Stimulated activated CD4-positive, alpha-beta T cell treated with anti-CD3 and anti-CD28 coated beads, Interleukin-1b, Interleukin-23, amount 100 ng/mL, for 1 hour (primary cell): ENCODE measurements at places on chromosomes 12 and 14.
A peak's percentile ranks its signal among the peaks of the same experiment; 100 is the strongest.

DNA sequence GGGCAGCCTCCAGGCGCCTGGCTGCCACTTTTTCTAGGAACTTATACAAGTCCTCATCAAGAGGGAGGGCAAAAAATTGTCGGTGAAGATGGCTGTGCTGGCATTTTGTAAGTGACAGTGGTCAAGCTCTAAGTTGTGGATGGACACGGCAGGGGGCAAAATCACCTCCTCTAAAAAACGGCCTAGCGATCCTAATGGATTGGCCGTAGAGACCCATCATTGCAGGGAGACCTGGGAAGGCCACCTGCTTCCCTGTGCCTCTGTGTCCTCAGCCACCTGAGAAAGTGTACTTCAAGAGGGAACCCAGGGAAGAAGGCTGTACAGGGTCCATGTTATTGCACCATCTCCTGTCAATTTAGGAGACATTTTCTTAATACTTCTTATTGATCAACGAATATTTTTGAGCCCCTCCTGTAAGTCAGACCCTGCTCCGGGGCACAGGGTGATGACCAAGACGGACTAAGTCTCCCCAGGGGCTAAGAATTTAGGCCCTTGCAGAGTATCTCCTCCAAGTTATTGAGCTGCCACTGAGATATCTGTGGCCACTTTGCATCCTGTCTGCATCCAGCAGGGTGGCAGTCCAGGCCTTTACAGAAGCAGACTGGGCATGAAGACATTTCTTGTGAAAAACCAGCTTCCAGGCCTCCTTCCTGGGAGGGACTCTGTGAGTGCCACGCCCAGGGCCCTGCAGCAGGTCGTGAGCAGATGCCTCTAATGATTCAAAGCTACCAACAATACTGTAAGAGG lies 40.5 kb downstream of the PSMA6 start:
- DNase-seq, result peak; percentile 17

GRCh38 chr12:13635709-13636108 lies 345.7 kb downstream of the GRIN2B start:
- no peak for DNase-seq

GRCh38 chr12:68269779-68270178 lies 16.4 kb upstream of the IL22 start:
- no peak for DNase-seq

- DNase-seq, result no peak
These were observed 76.3 kb upstream of the RIN3 start for GRCh38 chr14:92437309-92437708.

DNA sequence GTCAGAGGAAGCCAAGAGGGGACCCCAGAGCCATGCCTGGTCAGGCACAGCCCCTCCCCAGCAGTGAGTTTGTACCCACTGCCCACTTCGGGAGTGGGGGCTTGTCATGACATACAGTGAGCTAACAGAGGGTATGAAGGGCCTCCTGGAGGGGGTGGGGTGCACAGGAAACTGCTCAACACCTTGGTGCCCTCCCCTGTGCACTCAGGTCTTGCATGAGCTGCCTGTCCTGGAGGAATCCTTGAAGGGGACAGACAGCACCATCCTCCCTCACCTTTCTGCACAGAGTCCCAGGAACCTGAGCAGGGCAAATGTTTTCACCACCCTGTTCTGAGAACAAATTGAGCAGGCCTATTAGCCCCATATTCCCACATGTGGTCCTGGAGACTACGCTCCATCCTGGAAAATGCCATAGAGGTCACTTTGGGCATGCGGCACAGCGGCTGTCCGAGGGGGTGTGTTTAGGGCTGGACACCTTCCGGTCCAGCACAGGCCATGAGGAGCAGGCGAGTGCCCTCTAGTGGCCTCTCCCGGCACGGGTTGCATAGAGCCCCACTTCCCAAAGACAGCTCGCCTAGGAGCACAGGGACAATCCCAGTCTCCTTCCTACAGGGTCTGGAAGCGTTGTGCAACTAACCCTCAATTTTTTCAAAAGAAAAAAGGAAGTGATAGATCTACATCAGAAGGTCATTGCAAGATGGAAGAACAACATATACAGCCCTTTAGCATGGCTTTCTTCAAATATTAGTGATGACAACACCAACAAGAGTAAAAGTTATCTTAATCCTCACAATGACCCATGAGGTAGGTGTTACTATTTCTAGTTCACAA lies 31.9 kb upstream of the ZFP36L1 start:
- DNase-seq, result no peak

- DNase-seq, result no peak
These were observed 118.9 kb downstream of the STAB2 start for GRCh38 chr12:103705927-103706326.

DNA sequence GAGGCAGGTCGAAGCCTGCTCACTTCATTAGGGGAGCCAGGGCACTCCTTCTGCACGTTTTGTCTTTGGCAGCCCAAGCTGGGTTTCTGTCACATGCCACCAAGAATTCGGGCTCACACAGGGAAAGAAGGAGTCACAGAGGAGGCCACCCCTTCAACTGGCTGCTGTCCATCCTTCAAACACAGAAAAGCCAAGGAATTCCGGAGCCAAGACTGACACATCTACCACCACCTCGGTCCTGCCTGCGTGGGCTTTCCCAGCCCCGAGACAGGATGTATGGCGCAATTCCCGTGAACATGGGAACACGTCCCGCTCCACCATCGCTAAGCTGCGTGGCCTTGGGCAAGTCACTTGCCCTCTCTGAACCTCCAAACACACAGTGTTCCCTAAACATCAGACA lies 70.4 kb downstream of the NCOR2 start:
- no peak for DNase-seq

DNA sequence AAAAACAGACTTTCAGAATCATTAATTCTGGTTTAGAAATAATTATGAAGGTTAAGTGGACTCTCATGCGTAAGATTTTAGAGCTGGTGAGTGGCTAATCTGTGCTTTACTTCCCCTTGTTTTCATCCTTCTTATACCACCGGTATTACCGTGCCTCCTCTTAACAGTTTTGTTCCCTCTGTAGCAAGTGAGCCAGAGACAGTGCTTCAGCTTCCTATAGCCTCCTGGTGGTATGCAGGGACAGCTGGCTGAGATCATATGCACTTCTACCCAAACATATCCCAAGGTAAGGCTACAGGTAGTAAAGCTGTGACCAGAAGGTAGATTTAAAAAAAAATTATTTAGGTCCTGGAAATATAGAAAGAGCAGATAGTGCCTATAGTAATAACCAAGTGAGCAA lies 55.2 kb downstream of the PDE3A start:
- DNase-seq, result no peak

- DNase-seq, result no peak
These were observed 296.3 kb upstream of the PRKD1 start for GRCh38 chr14:30223966-30224365.

GRCh38 chr12:67720351-67720856 lies 71.9 kb downstream of the DYRK2 start:
- no peak for DNase-seq

DNA sequence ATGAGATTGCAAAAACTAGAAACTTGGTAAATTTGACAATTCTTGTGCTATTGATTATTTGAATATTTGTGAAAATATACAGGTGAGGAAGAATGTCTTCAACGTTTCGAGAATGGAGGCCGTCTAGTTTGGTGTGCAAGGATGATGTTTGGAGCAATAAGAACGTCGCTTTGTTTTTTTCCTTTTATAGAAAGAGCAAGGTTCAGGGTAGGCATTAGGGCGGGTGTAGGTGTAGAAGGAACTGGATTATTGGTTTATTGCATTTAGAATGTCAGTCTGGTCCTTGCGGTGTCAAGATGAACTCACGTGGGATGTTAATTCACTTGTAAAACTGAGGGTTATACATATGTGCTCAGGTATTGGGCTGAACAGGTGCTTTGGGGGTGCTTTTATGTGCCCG lies 1.1 kb downstream of the RPS26 start:
- no peak for DNase-seq

DNA sequence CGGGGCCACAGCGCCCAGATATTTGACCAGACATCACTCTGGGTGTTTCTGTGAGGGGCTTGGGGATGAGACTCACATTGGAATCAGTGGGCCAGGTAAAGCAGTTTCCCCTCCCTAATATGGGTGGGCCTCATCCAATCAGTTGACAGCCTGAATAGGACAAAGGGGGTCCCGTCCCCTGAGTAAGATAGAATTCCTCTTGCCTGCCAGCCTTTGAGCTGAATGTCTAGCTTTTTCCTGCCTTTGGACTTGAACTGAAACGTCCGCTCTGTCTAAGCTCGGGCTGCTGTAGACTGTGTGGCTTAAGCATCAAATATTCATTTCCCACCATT lies 88.8 kb upstream of the DIO3 start:
- no peak for DNase-seq

- DNase-seq, result no peak
These were observed 30.0 kb downstream of the SLC38A2 start for GRCh38 chr12:46342562-46343033.

- DNase-seq, result no peak
These were observed 709.1 kb downstream of the DIO2 start for GRCh38 chr14:79502136-79502750.

GRCh38 chr14:56379956-56380355 lies 199.6 kb upstream of the TMEM260 start:
- no peak for DNase-seq

DNA sequence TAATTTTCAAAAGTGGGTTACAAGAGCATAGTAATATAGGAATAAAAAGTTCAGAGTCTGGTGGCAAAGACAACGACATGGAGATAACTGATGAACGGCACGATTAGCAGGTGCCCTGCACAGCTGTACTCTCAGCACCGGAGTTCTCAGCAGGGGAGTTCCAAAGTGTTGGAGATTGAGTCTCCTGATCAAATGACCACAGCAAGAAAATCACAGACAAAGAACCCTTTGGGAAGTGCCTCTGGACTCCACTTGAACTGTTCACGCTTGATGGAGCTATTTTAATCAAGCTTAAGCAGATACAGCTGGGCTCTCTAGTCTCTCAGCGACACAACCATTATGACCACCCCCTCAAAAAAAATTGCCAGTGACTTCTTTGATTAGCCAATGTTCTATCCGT lies 153.1 kb downstream of the ALG10B start:
- DNase-seq, result no peak

DNA sequence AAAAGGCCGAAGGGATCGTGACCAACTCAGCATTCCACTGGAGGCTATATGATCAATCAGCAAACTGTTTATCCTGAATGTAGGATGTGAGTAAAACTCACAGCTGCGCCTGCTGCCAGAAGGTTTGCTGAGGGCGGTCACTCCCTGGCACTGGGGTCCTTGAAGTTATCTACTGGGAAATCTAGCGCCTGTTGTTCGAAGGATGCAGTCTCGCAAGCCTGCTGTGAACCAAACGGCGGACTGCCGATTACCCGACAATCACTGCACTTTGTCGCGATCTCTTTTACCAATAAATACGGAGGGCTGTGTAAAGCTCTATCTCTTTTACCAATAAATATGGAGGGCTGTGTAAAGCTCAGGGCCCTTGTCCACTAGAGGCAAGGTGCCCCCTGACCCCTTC lies 12.9 kb downstream of the DDX51 start:
- DNase-seq, result no peak

- no peak for DNase-seq
These were observed 1047.2 kb downstream of the SLC6A15 start for GRCh38 chr12:83865431-83865830.

DNA sequence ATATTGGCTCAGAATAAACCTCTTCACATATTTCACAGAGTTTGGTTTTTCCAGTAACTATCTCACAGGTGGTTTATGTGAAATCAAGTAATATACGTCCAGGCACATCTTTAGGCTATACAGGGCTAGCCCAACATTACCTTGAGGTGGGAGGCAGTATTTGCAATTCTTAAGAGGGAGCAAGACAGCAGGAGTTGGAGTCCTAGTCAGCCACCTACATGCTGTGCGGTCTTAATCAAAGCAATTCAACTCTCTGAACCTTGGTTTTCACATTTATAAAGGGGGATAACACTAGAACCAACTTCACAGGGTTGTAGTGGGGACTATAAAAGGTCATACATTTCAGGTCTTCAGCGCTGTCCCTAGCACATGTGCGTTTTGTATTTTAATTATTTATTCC lies 73.5 kb upstream of the FICD start:
- DNase-seq, result no peak

DNA sequence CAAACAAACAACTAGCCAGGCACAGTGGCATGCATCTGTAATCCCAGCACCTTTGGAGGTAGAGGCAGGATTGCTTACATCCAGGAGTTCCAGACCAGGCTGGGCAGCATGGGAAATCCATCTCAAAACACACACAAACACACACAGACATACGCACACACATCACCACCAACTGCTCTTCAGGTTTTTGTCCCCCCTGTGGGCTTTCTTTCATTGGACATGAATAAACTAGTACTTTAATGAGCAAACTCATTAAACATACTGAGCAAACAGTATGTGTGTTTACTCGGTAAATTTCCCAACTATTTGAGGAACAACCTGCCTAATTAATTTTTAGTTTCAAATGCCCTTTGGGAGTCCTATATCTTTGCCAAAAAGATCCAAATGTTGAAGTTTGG lies 10.1 kb upstream of the RASSF3 start:
- DNase-seq, result no peak
